ENCODE measurements at places on chromosomes 4 and X.

DNA sequence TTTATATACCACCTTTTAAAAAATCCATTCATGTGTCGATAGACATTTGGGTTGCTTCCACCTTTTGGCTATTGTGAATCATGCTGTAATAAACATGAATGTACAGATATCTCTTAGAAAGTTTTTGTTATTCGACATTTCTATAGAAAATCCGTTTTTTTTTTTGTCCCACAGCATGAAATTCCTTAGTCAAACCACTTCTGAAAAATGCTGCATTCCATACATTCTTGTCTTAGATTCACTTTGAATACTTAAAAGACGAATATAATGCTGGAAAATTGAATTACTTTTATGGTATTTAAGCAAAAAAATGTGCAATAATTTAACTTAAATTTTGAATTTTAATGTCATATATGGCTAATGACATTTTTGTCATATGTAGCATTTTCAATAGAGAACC is 1345.5 kb downstream of the TECRL start:
- DNase-seq = no peak

DNA sequence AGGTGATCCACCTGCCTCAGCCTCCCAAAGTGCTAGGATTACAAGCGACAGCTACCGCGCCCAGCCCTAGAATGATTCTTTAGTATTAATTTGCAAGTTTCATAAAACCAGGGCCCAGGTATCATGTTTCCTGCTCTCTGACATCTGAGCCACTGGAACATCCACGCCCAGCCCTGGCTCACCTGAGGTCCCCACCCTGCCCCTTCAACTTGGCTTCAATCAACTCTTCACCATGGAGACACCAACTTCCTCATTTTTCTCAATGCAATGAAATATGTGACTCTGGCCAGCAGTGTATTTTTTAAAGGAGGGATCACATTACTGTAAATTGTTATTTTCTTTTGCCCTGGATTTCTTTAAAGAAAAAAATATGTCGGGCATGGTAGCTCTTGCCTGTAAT is 3.9 kb downstream of the PRSS12 start:
- no peak for DNase-seq

DNA sequence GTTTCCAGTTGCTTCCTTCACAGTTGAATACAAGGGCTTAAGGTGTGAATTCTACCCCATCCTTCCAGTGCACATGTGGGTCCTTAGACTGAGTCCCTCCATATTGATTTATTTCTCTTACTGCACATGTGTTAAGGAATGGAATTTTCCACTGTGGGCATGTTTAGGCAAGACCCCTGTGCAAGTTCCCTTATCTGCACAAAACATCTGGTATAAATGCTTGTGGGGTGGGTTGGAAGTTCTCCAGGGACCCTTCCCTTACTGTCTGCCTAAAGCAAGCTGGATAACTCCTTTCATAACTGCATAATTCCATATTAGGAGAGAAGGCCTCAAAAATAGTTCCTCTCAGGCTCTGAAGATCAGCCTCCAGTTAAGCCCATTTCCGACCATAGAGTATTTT is 570.9 kb downstream of the ADGRL3 start:
- no peak for DNase-seq

DNA sequence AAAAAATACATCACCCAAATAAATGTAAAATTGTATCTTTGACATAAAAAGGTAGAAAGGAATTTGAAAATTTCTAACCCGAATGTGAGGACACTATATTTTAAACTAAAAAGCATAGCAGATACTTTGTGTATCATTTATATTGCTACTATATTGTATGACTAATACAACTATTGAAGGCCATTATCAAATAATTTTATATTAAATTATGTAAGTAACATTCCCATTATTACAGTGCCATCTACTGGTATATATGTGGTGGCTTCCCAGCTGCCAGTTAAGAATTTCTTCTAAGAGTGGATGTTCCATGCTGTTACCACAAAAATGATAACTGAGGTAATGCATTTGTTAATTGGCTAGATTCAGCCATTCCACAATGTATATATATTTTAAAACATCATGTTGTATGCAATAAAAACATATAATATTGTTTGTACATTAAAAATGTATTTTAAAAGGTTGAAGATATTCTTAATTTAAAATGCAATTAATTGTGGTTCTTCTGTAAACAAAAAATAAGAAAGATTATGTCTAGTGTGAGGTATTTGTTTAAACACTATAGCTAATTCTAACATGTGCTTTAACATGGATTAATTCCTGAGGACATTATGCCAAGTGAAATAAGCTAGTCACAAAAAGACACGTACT is 65.3 kb downstream of the EGF start:
- DNase-seq = no peak

GRCh38 chrX:12304261-12304660 is 166.0 kb downstream of the FRMPD4 start:
- DNase-seq = no peak

- DNase-seq = no peak
These were observed 76.5 kb downstream of the DDIT4L start for GRCh38 chr4:100113732-100114131.

GRCh38 chr4:3202836-3203820 is 45.8 kb upstream of the MSANTD1 start:
- DNase-seq = no peak

All from T-helper 22 cell (primary cell).